ENCODE measurements at places on chromosomes 5 and 9.

DNA sequence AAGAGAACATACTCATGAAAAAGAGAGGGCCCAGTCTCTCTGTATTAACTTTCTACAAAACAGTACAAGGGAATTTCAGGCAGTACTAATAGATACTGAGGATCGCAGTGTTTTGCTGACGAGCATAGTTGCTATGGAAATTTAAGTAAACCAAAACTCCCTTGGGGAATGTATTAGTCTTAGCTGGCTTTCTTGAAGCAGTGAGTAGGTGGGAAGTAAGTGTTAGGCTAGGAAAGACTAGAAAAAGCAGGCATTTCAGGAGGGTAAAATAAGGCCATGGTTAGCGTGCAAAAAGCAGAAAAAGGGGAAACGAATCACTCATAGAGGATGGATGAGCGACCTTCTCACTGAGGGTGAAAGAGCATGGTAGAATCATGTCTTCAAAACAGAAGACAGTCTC, 84.3 kb upstream of the ACTBL2 start:
- DNase-seq = no peak

DNA sequence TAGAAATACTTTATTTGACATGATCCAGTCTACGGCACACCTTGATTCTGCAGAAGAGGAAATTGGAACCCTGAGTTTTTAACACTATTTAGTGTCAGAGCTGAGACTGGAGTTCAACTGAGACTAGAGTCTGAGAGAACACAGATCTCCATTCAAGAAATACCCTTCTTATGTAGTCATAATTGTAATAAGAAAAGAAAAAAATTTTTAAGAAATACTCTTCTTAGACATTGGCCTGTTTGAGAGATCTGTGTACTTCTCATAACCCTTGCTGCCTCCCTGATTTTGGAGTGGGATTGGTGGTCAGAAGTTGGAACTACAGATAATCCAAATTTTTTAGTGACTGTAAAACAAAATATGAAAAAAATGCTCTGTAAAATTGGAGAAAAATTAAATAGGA, 253.4 kb downstream of the ARRDC3 start:
- no peak for DNase-seq

DNA sequence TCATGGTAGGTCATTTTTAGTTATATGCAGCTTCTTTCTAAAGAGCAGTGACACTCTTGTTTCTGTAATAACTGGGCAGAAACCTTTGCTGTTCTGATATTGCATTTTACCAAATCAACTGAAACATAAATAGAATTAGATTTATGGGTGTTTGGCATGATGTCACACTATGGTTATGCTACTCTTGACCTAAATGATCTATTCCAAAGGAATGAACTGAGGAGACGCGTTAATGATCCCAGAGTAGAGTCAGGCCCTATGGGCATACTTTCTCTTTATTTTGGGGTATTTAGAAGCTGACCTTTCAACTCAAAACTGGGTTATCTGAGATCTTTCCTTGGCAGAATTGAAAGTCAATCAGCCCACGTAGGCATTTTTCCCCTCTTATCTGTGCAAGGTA, 146.8 kb upstream of the ADAMTSL1 start:
- DNase-seq = no peak

GRCh38 chr5:141547488-141547887, 58.6 kb downstream of the PCDHGC5 start:
- no peak for DNase-seq

DNA sequence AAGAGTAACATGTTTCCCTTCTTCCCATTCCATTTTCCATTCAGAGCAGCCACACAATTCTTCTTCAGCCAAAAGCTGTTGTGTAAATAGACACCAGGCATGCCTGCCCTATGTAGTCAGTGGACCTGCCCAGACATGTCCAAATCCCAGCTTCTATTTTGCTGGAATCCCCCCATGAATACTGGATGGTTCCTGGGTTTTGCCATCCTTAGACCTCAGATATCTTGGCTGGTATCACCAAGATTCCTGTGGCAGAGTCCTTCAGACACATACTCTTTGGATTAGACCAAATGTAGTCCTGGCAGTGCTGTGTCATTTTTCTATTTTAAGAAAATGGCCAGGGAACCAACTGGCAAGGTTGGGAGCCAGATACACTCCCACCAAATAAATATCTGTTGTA, 10.3 kb downstream of the FST start:
- no peak for DNase-seq

GRCh38 chr5:81632679-81633078, 118.2 kb downstream of the SSBP2 start:
- DNase-seq = no peak

GRCh38 chr5:26690511-26690910, 347.9 kb downstream of the CDH9 start:
- DNase-seq = no peak

DNA sequence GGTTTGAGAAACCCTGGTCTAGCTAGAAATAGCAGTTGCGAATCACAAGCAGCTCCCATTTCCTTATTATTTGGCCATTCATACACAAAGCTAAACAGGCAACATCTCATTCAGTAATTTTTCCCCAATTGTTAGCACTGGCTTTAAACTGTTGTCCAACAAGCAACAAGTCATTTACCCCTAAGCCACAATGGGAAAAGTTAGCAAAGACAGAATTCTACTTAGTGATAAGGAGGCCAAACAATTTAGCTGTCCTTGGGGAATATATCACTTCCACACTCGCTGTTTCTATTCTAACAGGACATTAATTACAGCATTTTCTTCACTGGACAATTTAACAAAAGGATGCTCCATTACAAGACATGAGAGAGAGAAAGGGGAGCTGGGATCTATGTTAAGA, 2.8 kb downstream of the MYO10 start:
- no peak for DNase-seq

- no peak for DNase-seq
These were observed 334.8 kb downstream of the FBXL17 start for GRCh38 chr5:108046955-108047670.

- DNase-seq = no peak
These were observed 42.1 kb downstream of the NKD2 start for GRCh38 chr5:1050423-1051365.

DNA sequence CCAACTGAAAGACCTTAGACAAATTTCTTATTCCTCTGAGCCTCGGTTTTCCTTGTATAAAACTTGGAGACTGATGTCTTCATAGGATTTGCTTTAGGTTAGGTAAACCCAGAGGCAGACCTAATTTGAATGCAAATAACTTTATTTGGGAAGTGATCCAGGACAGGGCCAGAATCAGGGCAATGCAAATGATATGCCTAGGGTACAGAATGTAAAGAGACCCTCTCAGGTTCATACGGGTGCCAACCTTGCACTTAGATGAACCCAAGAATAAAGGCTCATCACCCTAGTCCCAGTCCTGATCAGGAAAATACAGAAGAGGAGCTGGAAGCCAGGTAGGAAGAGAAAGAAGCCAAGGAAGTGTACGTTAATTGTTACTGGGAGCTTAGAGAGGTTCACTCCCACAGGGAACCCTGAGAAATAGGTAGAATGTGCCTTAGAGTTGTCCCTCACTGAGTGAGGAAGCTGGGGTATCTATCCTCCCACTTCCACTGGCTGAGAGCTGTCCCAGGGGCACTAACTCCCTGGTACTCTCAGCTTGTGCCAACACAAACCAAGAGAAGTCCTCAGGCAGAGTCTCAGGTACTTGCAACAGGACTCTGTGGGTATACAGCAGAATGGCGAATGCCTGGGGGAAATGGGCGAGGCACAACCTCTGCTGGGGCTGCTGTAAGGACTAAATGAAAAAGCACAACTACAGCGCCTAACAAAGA, 3.1 kb upstream of the HK3 start:
- DNase-seq = no peak

GRCh38 chr5:77869116-77869798, 93.1 kb upstream of the TBCA start:
- DNase-seq = no peak

GRCh38 chr5:15852949-15853348, 326.6 kb downstream of the MARCHF11 start:
- DNase-seq = no peak

- DNase-seq = no peak
These were observed 14.4 kb downstream of the PRKACG start for GRCh38 chr9:68999393-69000105.

DNA sequence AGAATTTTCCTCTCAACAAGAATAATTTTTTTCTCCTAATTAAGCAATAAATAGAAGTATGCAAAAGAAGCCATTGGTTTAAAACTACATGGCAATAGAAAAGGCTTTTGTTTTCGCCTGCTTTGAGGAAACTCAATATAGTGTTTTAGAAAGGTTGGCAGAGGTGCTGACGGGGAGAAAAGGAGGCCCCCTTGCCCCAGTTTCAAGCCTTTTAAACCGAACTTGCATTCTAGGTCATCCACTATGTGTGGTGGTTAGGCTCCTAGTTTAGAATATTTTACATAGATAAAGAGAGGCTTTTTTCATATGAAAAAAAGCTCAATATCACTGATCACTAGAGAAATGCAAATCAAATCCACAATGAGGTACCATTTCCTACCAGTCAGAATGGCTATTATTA, 33.5 kb upstream of the CEMIP2 start:
- no peak for DNase-seq

DNA sequence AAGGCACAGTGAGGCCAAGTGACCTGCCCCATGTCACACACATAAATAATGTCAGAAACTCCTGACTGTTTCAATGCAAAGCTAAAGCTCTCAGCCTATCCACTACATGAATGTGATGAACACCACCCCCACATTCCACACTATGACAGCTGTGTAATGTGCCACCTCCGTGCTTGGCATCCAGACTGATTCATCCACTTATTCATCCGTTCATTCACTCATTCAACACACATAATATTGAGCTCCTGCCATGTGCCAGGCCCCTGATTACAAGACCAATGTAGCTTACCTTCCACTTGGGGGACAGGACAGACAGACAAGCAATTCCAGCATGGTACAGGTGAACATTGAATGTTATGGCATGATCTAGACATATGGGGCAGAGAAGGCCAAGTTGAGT, 46.2 kb upstream of the FABP6 start:
- DNase-seq = no peak

DNA sequence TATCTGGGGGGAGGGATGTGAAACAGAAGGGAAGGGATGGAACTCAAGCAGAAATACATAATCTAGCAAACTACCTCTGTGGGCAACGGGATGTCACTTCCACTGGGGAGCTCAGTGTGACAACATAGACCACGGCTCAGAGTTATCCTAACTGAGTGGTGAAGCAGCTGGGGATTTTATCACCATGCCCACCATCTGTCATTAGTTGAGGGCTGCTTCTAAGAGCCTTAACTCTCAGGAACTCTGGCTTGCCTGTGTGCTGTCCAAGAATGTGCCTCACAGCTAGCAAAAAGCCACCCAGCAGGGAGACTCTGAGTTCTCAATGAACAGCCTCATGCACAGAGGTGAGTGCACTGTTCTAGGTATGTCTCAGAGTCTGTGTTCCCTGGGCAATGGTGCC, 90.6 kb upstream of the CXCL14 start:
- DNase-seq = no peak

DNA sequence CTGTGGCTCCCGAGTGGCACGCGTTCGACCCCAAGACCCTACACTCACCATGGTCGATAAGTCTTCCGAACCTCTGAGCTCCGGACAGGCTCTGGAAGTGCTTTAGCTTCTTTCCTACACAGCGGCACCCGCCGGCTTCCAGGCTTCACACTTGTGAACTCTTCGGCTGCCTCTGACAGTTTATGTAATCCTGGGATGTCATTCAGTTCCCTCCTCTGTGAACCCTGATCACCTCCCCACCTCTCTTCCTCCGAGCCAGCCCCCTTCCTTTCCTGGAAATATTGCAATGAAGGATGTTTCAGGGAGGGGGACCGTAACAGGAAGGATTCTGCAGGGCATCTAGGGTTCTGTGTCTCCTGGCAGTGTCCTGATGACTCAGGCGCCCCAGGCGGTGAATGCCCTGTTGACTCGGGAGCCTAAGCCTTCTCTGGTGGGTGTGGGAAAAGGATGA, at the start of gene CD14:
TSS of gene CD14 (minus strand) at position 155 of the 451 bp plus-strand sequence. CDS start at position 51, 104 bp downstream.
- DNase-seq = no peak

DNA sequence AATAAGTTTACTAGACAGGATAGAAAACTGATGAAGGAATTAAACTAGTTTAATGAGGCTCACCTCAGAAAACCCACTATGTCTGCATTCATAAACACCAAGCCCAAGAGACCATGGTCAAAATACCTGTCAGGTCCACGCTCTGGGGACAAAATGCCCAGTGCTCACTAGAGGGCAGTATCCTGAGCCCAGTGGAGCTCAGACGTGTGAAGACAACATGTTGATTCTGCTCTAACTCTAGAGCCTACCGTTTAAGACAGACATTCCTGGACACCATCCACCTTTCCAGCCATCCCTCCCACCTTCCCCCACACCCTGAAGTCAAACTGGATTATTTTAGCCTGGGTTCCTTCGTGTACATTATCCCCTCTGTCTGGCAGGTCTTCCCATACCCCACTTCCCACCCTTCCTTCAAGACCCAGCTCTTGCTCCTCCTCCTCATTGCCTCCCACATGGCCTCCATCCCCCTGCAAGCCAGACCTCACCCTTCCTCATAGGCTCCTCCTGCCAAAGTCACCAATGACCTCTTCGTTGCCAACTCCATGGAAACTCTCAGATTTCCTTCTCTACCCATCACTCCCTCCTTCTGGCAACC, 142.3 kb upstream of the FSTL4 start:
- no peak for DNase-seq

DNA sequence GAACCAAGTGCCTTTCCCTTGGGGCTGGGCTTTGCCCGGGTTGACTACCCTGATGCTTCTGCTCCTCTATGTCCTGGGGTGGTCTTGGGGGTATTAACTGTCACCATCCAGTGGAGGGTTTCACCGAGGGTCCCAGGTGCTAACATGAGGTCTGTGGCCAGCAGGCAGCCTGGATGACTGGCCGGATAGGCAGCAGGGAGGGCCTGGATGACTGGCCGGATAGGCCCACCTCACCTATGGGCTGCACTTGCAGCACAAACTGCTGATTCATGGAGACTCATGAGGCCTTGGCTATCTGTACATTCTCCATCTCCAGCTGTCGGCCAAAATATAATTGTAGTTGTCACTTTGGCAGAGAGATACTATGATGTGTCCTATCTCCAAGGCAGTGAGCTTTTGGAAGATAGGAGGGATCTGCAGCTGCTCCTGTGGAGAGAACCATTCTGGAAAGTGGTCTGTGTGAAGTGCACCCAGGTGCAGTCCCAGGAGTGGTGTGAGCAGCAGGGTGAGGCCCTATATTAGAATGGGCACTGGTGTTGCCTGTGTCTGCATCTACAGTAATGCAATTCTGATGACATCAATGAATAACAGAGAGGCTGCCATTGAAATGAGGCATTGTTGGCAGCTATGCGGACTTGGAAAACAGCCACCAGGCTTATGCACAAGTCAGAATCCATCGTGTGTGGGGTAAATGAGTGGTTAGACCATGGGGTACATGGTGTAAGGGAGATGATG, 26.3 kb upstream of the CDKN2AIPNL start:
- no peak for DNase-seq
